Amniotic epithelial cell (primary cell): ENCODE measurements at places on chromosomes 12 and 14.

- no peak for DNase-seq
Observed at GRCh38 chr14:75539561-75540478, 17.6 kb downstream of the BATF start.

GRCh38 chr12:89521364-89522223 lies 3.0 kb downstream of the GALNT4 start:
- no peak for DNase-seq

GRCh38 chr14:34036319-34036766 lies 85.5 kb upstream of the EGLN3 start:
- DNase-seq: peak; percentile 8

- DNase-seq: no peak
Observed at GRCh38 chr12:101855976-101856375, 21.4 kb upstream of the DRAM1 start.

DNA sequence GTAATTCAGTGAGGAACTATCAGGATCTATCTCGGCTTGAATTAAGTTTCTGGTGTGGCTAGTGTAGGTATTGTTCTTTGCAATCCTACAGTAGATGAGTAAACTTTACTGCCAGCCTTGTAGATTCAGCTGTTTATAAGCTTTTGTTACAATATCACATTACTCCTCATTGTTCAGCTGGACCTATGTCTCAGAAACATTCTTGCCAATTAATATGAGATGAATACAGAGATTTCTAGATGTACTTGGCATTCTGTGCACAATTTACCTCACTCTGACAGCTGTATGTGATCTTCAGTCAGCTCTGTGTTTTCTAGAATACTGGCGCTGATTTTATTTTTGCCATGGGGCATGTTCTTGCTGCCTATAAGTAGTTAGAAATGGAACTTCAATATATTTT lies 55.7 kb downstream of the METTL25 start:
- DNase-seq: no peak

DNA sequence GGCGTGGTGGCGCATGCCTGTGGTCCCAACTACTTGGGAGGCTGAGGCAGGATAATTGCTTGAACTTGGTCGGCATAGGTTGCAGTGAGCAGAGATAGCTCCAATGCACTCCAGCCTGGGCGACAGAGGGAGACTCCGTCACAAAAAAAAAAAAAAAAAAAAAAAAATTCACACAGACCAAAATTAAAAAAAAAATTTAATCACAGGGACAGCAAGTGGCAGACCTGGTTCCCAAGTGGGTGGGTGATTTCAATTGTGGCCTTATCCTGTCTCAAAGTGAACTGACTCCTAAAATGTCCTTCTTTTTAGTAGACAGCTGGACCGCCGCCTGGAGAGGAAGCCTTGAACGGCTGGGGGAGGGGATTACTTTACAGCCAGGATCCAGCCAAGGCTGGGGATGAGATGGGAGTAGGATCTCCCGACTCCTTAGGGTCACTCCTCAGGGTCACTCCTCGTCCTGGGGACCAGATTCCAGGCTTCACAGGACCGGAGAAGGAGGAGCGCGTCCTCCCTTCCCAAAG lies 1.5 kb upstream of the KCNH3 start:
- no peak for DNase-seq

- DNase-seq: no peak
Observed at GRCh38 chr14:103463149-103463548, 59.5 kb downstream of the CKB start.

GRCh38 chr12:97560786-97561618 lies 98.4 kb downstream of the RMST start:
- no peak for DNase-seq

- DNase-seq: no peak
Observed at GRCh38 chr12:3772380-3772779, 19.5 kb upstream of the CRACR2A start.

GRCh38 chr12:82504409-82504808 lies 146.1 kb downstream of the METTL25 start:
- DNase-seq: no peak

DNA sequence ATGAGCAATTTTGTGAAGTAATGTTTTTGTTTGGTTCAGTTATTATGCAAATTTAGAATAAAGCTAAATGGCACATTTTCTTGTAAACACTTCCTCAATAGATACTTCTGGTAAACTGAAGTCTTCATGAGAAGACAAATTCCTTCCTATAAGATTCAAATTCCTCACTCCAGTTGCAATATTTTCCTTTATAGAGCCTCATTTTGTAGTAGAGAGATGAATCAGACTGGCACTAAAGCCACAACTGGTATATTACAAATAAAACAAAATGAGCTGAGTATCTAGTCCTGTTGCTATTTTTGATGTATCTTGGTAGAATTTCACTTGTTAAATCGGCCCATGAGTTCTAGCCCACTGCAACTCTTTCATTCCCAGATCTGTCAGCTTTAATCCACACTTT lies 5.5 kb downstream of the LGR5 start:
- DNase-seq: no peak

GRCh38 chr14:87323191-87323590 lies 669.8 kb downstream of the GALC start:
- DNase-seq: no peak

- DNase-seq: no peak
Observed at GRCh38 chr12:102462795-102463465, 17.4 kb downstream of the IGF1 start.

DNA sequence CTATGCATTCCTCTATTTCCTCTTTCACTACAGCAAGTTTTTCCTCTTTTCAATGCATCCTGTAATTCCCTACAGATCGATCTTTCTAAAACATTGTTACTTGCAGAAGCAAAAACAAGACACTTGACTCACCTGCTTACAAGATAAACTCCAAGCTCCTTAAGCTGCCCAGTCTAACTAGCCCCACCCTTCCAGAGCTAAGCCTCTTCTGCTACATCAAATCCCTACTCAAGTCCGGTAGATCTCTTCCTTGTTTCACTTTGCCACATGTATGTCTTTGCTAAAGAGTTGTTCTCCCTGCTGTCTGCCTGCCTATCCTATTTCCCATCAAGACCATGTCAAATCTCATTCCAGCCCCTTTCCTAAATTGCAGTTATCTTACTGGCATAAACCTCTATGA lies 724.8 kb downstream of the C12orf50 start:
- no peak for DNase-seq

DNA sequence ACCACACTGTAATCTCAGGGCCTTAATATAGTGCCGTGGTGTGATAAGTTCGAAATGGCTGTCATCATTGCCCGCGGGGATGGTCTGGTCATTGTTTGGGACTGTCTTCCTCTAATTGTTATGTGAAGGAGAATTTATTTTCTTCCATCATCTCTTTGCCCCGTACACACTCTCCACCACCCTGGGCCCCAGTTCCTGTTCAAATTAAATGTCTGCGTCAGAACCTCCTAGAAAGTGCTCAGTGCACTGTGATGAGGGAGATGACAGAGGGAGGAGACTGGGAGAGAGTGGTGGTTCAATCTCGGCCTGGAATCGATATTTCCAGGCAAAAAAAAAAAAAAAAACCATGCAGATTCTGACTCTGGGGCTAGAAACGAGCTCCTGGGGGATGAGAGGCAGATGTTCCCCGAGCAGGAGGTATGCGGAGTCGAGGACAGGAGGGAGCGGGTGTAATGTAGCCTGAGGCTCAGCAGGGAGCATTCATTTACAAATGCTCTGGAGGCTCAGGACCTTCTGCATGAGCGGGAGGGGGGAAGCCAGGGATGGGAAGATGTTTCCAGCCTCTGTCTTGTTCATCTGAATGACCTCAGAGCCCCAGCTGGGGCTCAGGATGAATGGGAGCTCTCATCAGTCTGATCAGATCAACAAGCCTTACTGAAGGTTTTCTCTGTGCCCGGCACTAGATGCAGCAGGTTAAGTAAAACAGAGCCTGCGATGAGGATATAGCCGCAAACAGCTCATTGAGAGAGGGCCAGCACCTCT lies 219.5 kb downstream of the TBX5 start:
- no peak for DNase-seq

DNA sequence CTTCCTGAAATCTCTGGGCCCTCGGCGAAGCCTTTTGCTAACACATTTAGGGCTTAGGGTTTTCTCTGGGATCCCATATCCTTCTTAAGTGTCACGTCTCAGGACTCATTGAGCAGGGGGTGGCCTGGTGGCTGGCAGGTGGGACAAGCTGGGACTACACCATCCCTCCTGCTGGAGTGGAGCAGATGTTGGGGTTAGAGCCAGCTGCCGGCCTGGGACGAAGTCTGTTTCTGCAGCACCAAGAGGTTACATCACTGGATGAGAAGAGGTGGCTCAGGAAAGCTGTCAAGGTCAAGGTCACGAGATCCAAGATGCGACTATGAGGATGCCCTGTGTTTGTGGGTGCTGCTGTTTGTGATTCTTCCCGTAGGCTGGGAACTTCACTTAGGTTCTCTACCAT lies 16.3 kb downstream of the SMCO2 start:
- no peak for DNase-seq

GRCh38 chr14:93986955-93987354 lies 10.1 kb upstream of the CCDC197 start:
- no peak for DNase-seq

GRCh38 chr14:64444984-64445845 lies 20.1 kb upstream of the AKAP5 start:
- DNase-seq: peak; percentile 89

DNA sequence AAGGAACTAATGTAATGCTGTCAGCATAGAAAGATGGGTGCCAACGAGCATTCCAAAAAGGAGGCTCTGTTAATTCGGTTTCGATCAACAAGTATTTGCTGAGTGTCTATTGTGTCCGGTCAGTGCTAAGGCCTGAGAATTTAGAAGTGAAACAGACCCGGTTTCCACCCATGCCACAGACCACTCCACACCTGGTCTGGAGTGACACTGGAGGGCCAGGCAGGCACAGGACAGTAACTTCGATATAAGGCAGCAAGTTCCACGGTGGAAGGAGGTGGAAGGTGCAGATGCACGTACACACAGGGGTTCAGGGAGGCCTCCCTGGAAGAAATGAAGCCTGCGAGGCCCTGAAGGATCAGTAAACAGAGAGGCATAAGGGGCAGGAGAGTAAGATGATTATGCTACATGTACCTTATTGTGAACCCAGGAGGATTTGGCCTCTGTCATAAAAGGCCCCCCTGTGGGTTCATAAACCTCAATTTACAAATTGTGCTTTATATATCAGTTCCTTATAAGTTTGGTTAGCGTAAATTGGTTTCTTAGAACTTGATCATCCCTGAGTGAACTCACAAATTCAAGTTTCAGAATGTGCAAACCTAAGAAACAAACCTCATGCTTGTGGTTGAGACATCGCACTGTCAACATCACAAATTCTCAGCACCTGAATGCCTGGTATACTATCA lies 25.9 kb downstream of the SSH1 start:
- DNase-seq: no peak

DNA sequence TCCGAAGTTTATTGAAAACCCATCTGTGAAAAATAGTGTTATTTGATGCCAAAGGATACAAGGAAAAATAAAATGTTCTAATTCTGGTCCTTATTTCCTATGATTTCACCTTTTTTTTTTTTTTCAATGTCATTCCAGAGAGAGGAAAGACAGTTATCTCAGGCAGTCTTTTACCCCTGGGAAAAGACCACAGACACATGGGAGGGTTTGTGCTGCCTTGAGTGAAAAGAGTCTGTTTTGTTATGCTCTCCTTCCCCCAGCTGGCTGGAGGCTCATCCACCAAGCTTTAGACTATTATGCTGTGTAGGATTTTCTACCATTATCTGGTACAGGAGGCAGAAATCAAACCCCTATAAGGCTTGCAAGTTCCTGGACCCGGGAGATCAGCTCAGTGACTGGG lies 151.8 kb downstream of the CRADD start:
- DNase-seq: no peak
